RCC 7860 (cell line): ENCODE measurements at places on chromosomes 16 and 17.
A peak's percentile ranks its signal among the peaks of the same experiment; 100 is the strongest.

- no peak for DNase-seq
These were observed 83.3 kb upstream of the ZKSCAN2 start for GRCh38 chr16:25340973-25341372.

GRCh38 chr16:78100112-78100467 is 636 bp downstream of the WWOX start:
- no peak for DNase-seq

GRCh38 chr17:49224198-49224996 is 6.2 kb downstream of the PHOSPHO1 start:
- DNase-seq = no peak

DNA sequence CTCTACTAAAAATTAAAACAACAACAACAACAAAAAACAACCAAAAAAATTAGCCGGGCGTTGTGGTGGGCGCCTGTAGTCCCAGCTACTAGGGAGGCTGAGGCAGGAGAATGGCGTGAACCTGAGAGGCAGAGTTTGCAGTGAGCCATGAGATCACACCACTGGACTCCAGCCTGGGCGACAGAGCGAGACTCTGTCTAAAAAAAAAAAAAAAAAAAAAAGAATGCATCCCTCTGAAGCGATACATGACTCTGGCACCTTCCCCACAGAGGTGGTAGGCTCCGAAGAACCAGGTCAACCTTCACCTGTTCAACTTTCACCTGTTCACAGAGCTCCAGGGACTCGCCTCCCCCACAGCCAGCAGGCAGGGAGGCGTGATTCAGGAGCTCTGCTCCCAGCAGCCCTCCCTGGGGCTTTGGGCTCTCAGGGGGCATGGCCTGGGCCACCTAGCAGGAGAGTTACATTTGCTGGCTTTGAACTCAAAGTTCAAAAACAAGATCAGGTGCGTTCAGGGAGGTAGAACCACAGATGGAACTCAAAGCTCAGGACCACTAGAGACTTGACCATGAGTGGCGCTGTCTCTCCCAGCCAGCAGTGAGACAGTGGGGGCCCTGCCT is 5.6 kb downstream of the VAC14 start:
- DNase-seq = no peak

- DNase-seq = no peak
These were observed 19.7 kb downstream of the TMEM11 start for GRCh38 chr17:21194226-21194625.

- no peak for DNase-seq
These were observed 470.1 kb downstream of the TOX3 start for GRCh38 chr16:52076801-52077201.

DNA sequence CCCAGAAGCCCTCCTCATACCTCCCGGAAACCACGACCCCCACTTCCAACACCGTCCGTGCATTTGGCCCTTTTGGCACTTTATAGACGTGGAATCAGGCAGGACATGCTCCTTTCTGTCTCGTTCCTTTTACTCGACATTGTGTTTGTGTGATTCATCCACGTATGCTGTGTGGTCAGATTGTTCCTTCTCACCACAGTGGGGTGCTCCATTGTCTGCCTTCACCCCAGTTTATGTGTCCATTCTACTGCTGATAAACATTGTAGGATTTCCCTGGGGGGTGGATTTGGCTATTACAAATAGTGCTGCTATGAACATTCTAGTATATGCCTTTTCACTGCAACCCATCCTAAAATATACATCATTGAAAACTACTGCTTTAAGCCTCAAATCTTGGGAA is 28.9 kb upstream of the RPH3AL start:
- DNase-seq = no peak

DNA sequence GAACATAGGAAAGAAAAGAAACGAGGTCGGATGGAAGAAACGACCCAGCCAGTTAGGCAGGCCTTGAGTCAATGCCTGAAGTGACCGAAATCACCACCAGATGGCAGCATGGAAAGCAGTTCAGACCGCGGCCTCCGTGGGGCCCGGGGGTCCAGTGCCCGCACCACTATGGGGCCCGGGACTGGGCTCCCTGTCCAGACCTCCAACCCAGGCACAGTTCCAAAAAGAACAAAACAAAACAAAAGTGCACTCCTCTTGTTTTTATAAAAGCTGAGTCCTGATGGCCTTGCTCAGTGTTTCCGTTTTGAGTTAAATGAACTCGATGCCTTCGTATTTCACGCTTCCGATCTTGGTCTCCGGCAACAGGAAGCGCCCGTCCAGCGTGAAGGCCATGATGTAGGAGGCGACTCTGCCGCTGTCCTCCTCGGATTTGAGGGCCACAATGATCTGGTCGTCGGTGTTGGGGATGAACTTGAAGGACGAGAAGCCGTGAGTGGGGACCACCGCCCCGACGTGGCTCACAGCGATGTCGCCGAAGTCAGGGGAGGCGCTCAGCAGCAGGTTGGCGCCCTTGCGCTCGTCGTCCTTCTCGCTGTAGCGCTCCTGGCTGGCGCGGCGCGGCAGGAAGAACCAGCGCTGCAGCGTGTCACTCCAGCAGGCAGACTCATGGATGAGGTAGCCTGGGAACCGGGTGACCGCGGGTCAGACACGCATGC is 13.7 kb upstream of the LGALS3BP start:
- no peak for DNase-seq

GRCh38 chr17:41428591-41429291 is 4.4 kb upstream of the KRT37 start:
- DNase-seq = peak; percentile 37

DNA sequence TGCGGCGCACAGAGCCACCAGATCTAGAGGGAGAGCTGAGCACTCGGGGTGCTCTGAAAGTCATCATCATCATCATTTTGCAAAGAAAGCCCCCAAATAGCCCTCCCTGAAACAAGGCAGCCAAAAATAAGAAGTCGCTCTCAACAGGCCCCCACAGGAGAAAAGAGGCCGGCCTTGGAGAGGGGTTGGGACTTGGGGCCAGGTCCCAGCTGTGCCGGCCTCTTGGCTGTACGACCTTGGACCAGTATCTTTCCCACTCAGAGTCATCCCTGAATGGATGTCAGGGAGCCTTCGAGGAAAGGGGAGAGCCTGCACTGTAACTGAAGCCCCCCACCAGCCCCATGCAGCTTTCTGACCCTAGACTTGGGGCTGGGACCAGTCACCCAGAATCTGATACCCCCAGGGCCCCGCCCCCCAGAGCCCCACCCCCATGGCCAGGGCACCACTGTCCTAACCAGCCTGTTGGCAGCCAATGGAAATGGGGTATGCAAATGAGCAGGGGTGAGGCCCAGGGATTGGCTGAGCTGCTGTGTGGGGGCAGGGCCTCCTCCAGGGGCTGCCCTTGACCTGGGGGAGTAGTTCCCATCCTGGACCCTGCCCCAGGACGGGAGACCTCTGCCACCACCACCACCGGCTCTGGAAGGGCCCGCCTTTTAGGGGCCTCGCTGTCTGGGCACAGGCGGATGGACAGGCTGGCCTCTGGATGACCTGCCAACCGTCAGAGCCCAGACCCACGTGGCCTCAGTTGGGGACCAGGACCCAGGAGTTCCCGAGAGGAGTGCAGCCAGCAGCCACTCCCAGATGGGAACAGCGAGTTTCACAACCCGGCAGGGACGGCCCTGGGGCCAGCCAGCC is 15.4 kb downstream of the ZFPM1 start:
- no peak for DNase-seq

DNA sequence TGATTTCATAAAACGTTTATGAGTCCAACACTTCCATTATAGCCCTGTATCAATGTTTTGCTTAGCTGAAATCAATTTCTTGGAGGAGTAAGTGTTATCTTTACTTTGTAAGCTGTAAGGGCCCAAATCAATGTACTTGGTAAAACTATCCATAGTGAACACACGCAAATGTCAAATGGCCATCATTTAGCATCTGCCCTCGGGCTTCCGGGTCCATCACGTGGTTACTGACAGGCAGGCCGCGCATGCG is 687 bp upstream of the NARF start:
- DNase-seq = no peak

DNA sequence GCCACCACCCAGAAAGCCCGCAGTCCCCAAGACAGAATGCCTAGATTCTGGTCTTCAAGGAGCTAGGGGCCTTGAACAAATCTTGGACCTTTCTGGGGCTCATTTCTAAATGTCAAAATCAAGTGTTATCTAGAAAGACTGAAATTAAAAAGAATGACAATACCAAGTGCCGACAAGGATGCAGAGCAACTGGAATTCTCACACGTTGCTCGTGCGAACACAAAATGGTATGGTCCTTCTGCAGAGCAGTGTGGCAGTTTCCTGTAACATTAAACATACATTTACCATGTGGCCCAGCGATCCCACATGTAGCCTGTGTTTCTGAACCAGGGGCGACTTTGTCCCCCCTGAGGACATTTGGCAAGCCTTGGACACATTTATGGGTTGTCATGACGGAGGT is 137.9 kb downstream of the GAS7 start:
- no peak for DNase-seq

GRCh38 chr16:67647681-67648080 is 2.7 kb downstream of the CARMIL2 start:
- no peak for DNase-seq

GRCh38 chr16:88454523-88454947 is 1.5 kb downstream of the ZFPM1 start:
- DNase-seq = no peak

DNA sequence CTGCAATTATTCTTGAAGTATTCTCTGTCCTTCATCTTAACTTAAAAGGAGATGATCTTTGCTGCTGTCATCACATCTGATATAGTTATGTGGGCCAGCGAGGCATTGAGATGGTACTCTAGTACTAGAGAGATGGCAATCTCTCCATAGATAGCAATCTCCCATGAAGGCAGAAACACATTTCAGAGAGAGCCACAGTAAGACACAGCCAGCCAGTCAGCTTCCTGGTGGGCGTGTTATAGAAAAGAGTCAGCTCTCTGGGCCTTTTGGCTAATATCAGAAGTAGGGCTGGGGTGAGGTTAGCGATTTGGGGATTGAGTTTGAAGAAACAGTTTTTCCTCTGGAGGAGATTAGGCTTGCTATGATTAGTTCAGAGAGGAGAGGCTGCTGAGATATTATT is 22.6 kb upstream of the EFCAB13 start:
- no peak for DNase-seq

GRCh38 chr17:74288785-74289184 is 14.8 kb downstream of the DNAI2 start:
- no peak for DNase-seq

- DNase-seq = no peak
These were observed 50.0 kb downstream of the SHISA9 start for GRCh38 chr16:12951392-12951791.

DNA sequence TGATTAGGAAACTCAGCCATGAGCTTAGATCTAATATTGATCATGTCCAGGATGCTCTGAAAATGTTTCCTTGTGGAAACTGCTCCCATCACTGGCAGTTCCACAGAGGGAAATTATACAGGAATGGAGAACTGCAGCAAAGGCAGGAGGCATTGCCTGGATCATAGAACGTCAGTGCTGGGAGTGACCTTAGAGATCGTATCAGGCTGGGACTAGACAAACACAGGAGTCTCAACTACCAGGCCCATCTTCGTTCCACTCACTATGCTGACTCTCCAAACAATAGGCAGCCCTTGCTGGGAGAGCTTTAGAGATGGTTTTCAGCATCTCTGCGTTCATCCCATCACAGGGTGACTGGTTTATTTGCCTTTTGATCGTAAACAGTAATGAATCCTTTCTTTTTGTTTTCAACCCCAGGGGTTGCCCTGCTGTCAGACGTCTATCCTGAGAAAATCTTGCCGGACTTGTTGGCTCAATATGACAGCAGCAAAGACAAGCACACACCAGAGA is 130.3 kb downstream of the TANGO6 start:
- DNase-seq = no peak

DNA sequence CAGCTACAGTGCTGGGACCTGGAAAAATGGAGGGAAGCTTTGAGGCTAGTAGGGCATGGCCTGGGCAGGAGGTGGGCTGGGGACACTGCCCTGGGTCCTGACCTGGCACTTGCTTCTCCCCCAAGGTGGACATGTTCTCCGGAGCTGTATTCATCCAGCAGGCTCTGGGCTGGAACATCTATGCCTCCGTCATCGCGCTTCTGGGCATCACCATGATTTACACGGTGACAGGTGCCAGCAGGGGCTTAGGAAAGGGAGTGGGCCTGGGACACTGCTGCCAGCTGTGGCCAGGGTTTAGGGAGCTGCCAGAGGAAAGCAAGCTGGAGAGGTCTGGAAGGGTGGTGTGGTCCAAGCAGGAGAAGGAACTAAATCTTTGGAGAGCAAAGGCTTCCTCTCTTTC is 3.1 kb downstream of the SLC5A2 start:
- DNase-seq = no peak

GRCh38 chr17:66272811-66273585 is 29.4 kb upstream of the PRKCA start:
- DNase-seq = peak; percentile 94

- no peak for DNase-seq
These were observed 585.6 kb downstream of the CDH13 start for GRCh38 chr16:83212301-83212841.

- no peak for DNase-seq
These were observed 187.2 kb upstream of the CHMP6 start for GRCh38 chr17:80804466-80804865.

DNA sequence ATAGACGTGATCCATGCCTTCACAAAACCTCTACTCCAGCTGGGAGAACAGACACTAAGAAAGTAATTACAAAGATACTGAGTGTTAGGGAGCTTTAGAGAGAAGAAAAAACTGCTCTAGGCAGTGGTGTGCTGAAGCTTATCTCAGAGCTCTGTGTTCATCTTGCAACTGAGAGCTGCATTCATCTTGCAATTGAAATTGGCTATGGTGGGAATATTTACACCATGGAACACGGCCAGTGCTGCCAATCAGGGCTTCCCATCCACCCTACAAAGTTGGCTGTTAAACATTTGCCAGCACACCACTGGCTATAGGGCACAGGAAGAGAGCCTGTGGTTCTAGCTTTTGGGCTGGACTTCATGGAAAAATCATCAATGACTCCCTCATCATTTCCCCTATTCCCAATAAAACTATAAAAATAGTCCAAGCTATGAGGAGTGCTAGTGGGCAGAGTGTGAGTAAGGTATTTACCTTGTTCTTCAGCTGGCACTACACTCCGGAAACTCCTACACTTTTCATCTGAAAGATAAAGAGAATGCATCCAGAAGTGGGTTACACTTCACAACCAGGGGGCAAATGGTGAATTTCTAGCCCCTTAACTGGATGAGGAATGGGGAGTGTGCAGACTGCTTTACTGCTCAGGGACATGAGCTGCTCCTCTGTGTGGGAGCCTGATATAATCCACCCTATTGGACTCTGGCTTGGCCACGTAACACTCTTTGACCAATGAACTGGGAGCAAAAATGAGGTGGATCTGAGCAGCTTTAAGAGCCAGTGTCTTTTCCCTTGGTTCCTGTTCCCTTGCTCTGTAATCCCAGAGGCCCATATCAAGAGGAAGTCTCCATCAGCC is 11.6 kb downstream of the GSG1L2 start:
- no peak for DNase-seq

GRCh38 chr17:16975277-16975651 is 3.3 kb upstream of the TNFRSF13B start:
- DNase-seq = no peak

GRCh38 chr17:4433515-4434031 is at the start of gene SPNS3:
Gene SPNS3, plus strand, starts transcription at chr17:4433940. Its CDS starts 28 bp downstream, at chr17:4433968.
- DNase-seq = no peak

- DNase-seq = no peak
These were observed 13.8 kb downstream of the IL4R start for GRCh38 chr16:27327586-27327915.
